Dermis blood vessel endothelial cell (primary cell): ENCODE measurements at places on chromosomes 2 and 18.

- DNase-seq, result no peak
Measured at GRCh38 chr18:26909599-26910290, 44.2 kb upstream of the AQP4 start.

GRCh38 chr18:63708650-63709049, 5.9 kb downstream of the SERPINB11 start:
- DNase-seq, result no peak

- no peak for DNase-seq
Measured at GRCh38 chr2:240311821-240312220, 123.6 kb upstream of the GPC1 start.

- no peak for DNase-seq
Measured at GRCh38 chr2:167756446-167756845, 490.9 kb downstream of the STK39 start.

DNA sequence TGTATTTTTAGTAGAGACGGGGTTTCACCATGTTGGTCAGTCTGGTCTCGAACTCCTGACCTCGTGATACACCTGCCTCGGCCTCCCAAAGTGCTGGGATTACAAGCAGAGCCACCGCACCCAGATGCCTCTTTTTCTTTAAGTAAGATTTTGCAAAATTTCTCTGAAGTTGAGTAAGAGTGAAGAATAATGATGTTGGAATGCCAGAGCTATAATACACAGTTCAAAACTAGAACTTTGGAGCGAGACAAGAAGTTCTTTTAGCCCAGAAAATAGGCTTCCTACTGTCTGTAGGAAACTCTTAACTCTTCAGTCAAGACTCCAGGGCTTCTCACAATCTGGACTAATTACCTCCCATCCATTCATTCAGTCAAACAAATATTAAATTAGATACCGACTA, 51.4 kb downstream of the MARCHF4 start:
- no peak for DNase-seq

GRCh38 chr2:103738606-103739005, 976.8 kb downstream of the TMEM182 start:
- DNase-seq, result no peak

- no peak for DNase-seq
Measured at GRCh38 chr2:215917953-215918620, 95.3 kb downstream of the MREG start.

GRCh38 chr18:1840878-1841277, 730.4 kb downstream of the METTL4 start:
- DNase-seq, result no peak

- DNase-seq, result no peak
Measured at GRCh38 chr18:48413342-48413741, 4.2 kb upstream of the ZBTB7C start.

DNA sequence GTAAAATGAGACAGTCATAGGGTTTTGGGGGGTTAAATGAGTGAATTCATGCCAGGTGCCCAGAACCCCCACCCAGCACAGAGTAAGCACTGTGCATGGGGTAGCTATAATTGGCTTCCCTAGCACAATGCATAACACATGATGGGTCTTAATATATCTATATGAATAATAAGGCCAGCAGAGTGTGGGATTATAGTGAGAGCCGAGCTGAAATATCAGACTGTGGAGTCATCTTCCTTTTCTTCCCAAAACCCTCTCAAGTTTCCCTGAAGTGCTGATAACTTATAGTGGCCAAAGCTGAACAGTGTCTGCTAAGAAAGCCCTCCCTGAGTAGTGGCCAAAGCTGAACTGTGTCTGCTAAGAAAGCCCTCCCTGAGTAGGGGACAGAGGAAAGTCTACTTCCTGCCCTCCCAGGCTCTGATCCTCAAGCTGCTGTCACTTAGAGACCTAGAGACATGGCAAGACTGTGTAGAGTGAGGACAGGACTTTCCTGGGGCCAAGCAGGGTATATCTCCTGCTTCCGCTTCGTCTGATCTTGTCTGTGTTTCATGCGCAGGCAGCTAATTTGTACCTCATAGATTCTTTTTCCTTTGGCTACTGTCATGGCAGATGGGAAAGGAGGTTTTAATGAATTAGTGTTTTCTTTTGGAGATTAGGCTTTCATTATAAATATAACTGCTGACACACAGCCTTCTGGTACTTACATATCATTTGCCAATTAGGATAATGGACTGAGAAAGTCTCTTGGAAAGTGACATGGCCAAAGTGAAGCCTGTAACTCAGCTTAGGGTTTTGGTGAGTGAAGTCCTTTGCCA, 94.9 kb downstream of the FHOD3 start:
- no peak for DNase-seq
